ENCODE measurements at places on chromosomes 11 and 22.

DNA sequence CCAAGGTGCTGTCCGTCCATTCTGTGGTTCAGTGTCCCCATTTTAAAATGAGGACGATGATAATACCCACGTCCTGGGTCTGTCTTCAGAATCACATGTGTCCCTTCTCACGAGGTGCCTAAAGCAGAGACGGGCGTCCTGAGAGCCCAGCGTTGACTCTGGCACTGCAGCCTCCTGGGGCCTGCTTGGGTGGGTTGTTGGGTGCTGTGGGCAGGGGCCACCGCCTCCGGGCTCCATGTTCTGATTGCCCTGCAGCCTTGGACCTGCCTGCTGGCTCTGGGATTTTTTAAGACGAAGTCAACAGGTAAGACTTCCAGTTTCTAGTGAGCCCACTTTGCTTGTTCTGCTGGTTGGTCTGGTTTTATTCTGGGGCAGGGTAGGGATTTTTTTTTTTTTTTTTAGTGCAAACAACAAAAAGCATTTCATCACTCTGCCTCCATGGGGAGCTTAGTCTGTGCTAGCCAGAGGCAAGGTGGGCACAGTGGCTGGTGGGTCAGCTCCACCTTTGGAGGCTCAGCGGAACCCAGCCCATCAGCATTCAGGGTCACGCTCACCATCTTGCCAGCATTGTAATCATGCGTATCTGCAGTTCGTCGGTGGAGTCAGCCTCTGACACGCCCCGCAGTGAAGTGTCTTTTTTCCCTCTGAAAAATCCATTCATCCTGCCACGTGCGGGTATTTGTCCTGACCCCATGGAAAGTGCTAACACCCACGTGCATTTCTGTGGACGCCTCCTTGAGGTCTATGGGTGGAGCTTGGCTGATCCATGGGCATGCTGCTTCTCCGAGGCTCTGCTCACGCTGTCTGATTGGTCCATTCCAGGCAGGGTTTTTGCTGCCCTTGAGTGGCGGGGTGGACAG is 28.3 kb downstream of the NADSYN1 start:
- DNase-seq: no peak

GRCh38 chr11:134045799-134046635 is 22.9 kb upstream of the JAM3 start:
- DNase-seq: peak; percentile 73

DNA sequence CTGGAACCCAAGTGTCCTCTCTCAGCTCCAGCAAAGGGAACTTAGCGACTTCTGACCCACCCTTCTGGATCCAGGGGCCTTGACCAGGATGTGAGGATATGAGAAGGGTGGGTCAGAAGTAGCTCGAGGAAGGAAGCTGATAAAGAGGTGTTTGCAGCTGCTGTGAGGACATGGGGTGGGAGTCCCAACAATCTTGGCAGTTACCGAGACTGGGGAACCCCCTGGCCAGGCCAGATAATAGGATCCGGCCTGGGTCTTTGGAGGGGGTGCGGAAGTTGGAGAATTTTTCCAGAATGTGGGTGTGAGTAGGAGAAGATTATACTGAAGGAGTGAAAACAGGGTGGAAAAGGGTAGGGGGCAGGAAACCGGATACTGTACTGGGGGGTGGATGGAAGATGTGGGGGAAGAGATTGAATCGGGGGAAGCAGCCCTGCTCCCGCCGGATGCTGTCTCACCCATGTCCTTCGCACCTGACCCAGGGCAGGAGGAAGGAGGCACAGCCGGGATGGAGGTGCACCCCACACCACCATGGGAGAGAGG is 2.8 kb upstream of the MCAM start:
- no peak for DNase-seq

- DNase-seq: no peak
Measured at GRCh38 chr11:130370845-130371590, 56.3 kb upstream of the ZBTB44 start.

DNA sequence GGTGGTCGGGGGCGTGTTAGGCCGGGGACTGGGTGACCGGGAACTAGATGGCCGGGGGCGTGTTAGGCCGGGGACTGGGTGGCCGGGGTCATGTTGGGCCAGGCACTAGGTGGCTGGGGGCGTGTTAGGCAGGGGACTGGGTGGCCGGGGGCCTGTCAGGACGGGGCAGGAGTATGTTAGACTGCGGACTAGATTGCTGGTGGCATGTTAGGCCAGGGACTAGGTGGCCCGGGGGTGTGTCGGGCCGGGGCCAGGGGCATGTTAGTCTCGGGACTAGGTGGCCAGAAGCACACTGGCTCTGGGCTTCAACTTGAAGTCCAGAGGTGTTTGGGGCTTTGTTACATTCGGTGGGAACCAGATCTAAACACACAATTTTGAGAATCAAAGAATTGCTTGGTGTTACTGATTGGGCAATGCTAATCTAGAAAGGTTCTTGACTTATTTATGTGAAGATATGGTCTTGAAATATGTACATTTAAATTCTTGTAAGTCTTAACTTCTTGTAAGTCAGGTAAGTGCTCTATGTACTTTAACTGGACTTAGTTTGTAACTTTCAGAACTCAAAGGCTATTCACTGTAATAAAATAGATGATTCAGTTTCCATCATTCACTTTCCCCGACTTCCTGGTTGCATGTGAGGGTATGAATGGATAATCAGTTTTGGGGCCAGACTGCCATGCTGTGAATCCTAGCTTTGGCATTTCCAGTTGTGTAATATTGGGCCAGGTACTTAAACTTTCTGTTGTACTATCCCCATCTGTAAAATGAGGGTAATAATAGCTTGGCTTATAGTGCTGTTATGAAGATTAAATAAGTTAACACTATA is 1.1 kb downstream of the EXT2 start:
- no peak for DNase-seq

GRCh38 chr22:30867746-30868662 is 100.6 kb downstream of the MORC2 start:
- DNase-seq: no peak

DNA sequence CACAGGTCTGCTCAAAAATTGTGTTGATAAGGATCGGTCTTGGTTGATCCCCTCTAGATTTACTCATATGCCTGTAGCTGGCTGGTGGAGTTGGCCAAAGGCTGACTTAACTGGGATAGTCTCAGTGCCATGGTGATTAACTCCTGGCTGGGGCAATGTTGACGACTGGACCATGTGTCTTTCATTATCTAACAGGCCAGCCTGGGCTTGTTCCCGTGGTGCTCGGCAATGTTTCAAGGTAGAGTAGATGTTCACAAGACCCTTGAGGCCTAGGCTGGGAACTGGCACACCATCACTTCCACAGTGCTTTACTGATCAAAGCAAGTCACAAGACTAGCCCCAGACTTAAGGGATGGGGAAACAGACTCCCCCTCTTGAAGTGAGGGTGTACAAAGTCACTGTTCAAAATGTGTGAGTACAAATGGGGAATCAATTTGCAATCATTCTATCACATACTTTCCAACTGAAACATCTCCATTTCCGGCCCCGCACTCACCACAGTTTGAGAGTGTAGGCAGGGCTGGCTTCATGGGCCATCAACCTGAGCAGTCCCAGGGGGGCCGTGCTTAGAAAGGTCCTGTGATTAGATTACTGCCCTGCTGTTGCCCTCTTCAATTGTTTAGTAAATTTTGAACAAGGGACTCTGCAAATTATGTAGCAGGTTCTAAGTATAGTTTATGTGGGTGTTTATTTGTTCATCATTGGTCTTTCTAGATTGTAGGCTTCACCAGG is 240.8 kb downstream of the NELL1 start:
- DNase-seq: no peak

GRCh38 chr11:2217211-2218030 is 45.8 kb upstream of the TH start:
- DNase-seq: no peak

GRCh38 chr11:116774661-116775060 is 1.9 kb upstream of the BUD13 start:
- no peak for DNase-seq

DNA sequence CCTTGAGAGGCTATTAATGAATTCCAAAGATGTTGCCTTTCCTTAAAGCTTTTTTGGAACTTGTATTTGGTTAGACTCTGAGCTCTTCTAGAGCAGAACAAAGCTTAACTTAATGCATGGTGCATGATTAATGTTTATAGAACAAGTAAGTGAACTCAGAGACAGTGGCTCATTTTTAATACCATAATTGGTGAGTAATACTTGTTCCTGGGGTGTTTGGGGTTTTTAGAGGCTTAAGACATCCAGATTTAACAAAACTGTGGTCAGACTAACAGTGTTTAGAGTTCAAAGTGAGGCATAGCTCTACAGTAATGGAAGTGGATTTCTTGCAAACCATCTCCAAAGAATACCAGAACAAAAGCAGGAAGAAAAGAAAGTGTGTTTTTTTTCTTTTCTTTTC is 73.7 kb upstream of the CTSC start:
- DNase-seq: no peak

- DNase-seq: no peak
Measured at GRCh38 chr11:113847111-113847510, 28.3 kb downstream of the USP28 start.

DNA sequence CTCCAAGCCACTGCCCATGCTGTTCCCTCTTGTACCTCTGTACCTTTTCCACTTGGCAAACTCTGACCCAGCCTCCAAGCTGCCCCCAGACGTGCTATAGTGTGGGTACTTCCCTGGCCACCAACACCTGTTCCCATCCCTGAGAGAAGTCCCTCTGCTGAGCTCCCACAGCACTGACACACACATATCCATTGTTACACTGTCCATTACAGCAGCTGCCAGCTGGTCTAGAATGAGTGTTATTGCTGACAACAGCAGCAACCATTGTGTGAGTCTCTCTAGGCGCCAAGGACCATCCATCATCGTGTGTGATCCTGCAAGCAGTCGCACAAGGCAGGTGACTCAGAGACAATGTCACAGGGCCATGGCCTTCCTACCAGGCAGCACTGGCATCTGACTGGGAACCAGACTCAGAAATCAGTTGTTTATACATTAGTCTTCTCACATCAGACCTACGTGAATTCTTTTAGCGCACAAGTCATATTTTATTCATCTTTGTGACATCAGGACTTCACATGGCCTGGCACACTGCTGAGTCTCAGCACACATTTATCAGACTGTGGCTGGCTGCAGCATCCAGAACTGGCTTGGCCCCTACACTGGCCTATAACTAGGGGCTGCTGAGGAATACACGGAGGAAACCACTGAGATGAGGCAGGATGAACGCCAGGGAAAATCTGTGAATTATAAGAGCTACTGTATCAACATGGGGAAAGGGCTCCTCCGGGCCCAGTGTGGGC is 56.4 kb downstream of the SGSM3 start:
- peak; percentile 87 for DNase-seq

GRCh38 chr11:68061508-68061907 is 22.7 kb downstream of the TCIRG1 start:
- DNase-seq: no peak

DNA sequence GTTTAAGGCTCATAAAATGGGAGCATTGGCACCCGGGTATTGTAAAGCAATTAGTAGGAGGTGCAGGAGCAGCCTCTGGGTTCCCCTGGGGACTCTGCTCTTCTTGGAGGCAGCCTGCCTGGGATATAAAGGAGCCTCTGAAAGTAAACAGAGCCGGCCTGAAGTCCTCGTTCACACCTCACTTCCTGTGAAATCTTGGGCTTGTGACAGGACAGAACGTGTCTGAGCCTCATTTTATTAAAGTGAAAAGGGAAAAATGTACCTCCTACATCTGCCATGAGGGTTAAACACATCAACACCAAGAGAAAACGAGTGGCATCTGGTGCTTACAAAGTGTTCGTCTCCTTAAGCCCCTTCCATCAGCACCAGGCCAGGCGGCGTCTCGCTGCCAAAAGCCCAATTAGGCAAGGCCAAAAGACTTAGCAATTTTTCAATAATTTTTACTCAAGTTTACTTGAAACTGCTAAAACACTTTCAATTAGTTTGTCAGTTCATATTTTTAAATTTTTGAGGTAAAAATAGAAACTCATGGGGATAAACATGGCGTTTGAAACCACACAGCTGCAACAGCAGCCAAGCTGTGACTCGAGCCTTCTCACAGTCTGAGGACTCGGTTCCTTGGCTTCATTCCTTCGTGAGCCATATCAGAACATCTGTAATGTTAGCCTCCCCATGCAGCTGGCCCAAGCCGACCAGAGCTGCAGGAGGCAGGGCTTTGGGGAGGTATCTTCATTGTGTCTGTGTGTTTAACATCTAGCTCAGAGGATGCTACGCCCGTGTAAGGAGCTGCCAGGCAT is 33.6 kb downstream of the MAP6 start:
- DNase-seq: peak; percentile 55

DNA sequence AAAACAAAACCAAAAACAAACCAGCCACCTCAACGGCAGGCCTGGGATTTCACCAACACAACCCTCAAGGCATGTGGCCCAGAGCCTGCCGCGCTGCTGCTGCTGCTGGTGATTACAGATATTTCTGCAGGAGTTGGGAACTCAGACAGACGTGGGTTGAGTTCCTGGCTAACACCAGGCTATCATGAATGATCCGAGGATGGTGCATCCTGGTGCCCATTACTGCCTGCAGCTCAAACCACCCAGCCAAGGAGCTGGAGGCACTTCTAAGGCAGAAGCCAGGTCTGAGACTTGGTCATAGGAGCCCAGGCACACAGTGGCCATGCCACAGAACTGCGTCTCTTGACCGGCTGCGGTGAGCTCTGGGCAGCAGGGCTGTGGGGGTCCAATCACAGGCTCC is 151.8 kb downstream of the MPPED1 start:
- DNase-seq: no peak

GRCh38 chr11:121886005-121886734 is 229.8 kb downstream of the BLID start:
- DNase-seq: no peak

DNA sequence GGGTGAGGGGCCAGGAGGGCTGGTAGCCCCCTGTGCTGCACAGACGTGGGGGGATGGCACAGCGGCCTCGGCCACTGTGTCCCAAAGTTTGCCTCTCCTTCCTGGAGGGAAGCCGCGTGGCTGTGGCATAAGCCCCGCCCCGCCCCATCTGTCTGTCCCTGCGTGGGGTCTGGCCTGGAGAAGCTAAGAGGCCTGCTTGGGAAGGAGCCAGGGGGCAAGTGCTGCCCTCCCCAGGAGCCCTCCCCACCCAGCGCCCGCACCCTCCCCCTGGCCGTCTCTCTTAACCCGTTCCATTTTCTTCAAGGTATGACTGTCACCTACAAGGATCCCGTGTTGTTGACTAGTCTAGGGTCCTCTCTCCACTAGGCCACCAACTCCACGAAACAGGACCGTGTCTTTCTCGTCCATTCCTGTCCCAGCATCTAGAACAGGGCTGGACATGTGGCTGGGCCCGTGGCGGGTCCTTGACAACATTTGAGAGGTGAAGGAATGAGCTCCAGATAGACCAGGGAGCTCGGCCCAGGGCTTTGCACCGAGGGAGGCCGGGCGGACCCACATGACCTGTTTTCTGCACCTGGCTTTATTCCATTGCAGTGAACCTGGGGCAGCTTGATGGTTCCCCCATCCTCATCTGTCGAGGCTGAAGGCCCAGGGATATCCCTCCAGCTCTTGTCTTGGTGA is 428.0 kb downstream of the TBC1D22A start:
- no peak for DNase-seq
